Stimulated activated CD4-positive, alpha-beta T cell treated with anti-CD3 and anti-CD28 coated beads, Interleukin-12 subunit alpha, Interleukin-12 subunit beta, amount 100 ng/mL, for 24 hours (primary cell): ENCODE measurements at places on chromosomes 12 and 14.

DNA sequence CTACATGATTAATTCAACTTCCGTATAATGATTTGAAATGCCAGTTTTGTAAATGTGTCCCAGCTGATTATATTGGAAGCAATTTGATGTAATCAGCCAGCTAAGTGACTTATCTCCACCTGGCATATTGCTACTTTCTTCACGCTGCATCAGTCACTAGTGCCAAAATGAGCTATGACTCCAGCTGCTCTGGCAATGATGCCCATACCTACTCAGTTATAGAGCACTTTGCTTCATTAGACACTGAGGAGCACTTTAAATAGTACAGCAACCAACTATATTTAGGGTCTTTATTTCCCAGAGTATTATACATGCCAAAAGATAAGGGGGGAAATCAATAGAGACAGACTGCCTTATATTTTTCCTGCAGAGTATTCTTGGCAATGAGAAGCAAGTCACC, 67.9 kb upstream of the LIN7A start:
- DNase-seq = no peak

GRCh38 chr12:130747867-130748740, 32.0 kb upstream of the RIMBP2 start:
- DNase-seq = peak; percentile 77

- DNase-seq = no peak
These were observed 89.5 kb downstream of the FBXO33 start for GRCh38 chr14:39342768-39343167.

GRCh38 chr14:72970058-72970630, 43.9 kb downstream of the DCAF4 start:
- no peak for DNase-seq

DNA sequence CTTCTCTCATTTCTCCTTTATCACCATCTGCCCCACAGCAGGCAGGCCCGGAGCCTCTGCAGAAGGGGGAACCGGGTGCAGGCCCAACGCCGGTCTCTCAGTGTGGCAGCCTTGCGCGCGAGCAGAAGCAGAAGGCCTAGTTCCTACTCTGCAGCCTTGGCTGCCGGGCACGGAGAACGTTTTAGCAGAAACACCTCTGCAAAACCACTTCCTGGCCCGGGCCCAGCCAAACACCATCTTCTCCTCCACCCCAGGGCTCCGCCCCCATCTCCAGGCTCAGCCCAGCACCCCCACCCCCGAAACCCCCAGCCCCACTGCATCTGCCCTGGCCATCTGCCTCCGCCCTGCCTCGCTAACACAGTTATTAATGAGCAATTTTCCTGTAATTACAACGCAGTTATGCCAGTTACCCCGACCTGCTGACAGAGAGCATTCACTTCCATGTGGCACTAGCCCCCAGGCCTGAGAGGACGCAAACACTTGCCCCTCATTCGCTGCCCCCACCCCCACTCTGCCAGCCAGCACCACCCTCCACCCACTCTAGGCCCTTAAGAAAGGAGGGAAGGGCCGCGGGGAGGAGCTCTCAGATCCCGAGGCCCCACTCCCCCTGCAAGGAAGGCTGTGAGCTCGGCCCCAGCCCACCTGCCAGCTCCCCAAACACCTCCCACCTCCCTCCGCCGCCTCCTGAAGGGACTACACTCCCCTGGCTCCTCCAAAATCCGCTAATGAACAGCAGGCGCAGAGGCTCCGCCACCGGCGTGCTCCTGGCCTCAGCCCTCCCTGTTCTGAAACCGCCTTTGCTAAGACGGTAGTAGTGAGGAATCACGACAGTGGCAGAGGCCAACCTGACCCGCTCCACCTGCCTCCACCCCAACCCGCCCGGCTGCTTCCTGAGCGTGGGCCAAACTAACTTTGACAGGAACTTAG, 44.7 kb upstream of the FBRSL1 start:
- DNase-seq = peak; percentile 81

- no peak for DNase-seq
These were observed 1.4 kb upstream of the PDE3A start for GRCh38 chr12:20366776-20367409.

- DNase-seq = no peak
These were observed 3.4 kb downstream of the CDK2AP1 start for GRCh38 chr12:123267991-123268843.
